ENCODE measurements at places on chromosomes 5 and 9.

- peak; percentile 46 for DNase-seq
These were observed 6.1 kb upstream of the AP3B1 start for GRCh38 chr5:78300464-78301045.

GRCh38 chr5:102799017-102799416, 43.9 kb downstream of the PAM start:
- no peak for DNase-seq

- no peak for DNase-seq
These were observed 680.8 kb upstream of the SEMA6A start for GRCh38 chr5:117255211-117256027.

- peak; percentile 42 for DNase-seq
These were observed 1.9 kb upstream of the FST start for GRCh38 chr5:53478411-53479044.

DNA sequence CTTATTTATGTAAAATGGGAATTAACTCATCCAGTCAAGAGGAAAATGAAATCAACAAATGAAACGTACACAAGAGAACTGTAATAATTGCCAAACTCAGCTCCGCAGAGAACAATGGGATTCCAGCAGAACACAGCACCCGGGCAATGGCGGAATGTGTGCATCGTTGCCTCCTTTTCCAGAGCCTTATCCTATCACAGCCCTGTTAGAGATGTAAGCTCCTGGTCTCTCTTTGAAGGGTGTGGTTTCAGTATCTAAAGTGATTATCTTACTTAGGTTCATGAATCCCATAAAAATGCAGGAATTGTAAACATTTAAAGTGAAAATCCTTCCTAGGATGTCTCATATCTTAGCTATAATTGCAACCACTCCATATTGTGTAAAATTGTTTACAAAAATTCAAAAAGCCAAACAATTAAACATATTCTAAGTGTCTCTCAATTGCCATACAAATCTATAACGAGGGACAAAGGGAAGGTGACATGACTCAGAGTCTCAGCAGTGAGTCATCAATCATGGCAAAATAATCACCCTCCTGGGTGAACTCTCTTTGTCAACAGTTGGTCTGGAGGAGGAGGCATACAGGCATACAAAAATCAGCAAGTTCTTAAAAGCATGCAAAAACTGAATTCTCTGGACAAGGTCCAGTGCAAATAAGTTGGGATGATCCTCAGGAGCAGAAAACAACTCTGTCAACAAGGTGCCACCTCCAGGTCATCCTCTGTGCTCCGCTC, 22.6 kb downstream of the SEMA5A start:
- no peak for DNase-seq
